ENCODE measurements at places on chromosomes 3 and 15.

DNA sequence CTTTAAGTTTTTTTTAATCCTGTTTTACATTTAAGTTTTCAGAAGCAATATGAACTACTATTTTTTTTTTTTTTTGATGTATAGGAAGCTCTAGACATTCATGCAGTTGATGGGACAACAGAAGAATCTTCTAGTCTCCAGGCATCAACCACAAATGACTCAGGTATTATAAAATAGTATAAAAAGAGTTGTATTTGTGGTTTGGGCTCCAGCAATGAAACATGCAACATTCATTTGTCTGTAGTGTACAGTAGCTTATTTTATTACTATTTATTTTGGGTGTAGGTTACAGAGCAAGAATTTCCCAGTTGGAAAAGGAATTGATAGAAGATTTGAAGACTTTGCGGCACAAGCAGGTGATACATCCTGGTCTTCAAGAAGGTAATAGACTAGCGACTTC is 38.6 kb downstream of the MGA start:
- DNase-seq, result peak; percentile 77

DNA sequence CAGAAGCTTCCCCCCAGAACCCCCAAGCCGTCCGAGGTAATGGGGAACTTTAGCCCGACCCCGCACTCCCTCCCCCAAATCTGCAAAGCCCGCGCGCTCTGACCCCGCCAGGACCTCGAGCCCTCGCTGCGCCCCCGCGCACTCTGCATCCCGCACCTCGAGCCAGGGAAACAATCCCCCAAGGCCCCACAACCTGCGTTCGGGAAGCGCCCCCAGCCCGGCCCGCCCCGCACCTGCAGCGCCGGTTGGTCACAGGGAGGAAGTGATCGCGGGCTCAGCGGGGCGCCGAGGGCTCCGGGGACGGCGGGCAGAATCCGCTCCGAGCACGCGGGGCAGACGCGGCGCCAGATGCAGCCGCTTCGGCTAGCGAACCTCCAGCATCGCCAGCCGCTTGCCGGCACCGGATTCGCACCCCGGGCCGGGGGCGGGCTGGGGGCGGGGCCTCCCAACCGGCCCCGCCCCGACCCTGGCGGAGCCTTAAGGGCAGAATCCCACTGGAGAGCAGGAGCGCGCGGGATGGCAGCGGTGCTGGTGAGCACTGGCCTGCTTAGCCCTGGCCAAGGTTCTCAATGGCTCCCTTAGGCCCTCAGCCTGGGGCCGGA is at the start of gene CAMKV:
Gene CAMKV (minus strand): TSS at position 382 of the 602 bp plus-strand sequence. CDS start 7,518 bp downstream, outside the sequence.
- no peak for DNase-seq

GRCh38 chr3:122031123-122031468 is 9.0 kb upstream of the ILDR1 start:
- DNase-seq, result no peak

GRCh38 chr15:39413558-39413957 is 167.3 kb upstream of the THBS1 start:
- DNase-seq, result peak; percentile 42

- peak; percentile 26 for DNase-seq
Observed at GRCh38 chr3:23806534-23807423, 1.0 kb downstream of the UBE2E1 start.

DNA sequence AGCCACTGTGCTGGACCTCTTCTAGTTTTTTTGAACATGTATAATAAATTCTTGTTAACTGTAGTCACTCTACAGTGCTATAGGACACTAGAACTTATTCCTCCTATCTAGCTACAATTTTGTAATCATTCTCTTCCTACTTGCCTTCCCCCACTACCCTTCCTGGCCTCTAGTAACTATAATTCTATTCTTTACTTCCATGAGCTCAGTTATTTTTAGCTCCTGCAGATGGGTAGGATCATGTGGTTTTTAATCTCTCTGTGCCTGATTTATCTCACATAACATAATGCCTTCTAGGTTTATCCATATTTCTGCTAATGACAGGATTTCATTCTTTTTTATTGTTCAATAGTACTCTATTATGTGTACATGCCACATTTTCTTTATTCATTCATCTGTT is 113.2 kb upstream of the FGF7 start:
- DNase-seq, result peak; percentile 11

DNA sequence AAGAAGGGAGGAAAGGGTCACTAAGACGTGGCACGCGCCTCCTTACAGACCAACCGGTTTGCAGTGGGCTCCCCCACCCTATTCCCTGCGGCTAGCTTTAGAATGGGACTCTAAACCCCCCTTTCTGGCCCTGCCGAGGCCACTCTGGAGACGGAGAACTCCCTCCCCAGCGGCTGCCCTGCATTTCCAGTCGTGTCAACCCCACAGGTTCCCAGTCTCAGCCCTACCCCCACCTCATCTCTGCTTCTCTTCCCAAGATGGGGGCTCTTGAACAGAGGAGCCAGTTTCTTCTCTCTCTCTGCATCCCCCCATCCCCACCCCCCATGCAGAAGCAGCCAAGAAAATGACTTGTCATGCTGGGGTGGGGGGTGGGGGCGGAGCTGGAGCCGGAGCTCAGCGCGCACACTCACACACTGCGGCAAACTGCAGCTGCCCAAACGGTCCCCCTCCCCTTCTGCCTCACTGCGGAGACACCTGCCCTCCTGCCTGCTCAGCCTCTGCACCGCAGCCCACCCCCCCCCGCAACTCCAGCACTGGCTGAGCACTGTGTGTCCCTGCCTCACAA is 871 bp downstream of the MAP1A start:
- peak; percentile 83 for DNase-seq

- no peak for DNase-seq
Observed at GRCh38 chr15:63603516-63603915, 6.3 kb downstream of the FBXL22 start.

DNA sequence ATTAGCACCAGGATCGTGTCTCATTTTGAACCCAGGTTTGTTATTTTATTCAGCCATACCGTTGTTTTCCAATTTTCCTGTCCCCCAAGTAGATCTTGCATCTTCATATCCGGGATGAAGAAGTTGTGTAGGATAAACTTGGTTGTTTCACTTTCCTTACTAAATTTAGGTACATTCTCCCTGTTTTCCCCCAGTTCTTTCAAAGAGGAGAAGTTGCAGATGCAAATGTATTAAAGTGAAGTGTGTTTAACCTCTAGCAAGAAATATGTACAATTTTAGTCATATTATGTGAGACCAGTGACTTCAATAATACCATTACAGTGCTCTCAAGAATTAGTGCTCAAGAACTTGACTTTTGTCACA is 1.3 kb downstream of the ATXN7 start:
- DNase-seq, result no peak

DNA sequence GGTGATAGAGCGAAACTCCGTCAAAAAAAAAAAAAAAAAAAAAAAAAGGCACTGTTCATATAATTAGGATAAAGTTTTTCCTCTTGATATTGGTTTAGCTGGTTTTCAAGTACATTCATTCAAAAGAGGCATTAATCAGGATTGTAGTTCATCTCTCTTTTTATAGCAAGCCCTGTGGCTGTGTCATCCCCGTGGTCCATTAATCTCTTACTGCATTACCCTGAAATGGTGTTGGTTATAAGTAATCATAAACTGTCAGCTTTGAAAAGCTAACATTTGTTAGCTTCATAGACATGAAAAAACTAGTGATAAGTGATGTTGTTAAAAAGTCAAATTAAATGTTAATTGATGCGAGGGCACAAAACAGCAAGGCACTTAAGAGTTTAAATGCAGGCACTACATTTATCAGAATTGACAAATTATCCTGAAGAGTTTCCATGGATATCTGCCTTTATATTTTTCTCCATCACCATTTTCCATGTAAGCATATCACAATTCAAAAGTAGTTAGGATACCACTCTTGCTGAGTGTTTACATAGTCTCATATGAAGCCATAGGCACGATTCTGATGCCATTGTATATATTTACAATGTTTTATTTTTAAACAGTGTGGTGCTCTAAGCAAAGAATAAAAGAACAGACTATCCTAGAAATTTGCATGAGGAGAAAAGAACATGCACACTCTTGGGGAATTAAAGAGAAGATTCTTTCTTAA is 193.1 kb downstream of the OTOL1 start:
- DNase-seq, result no peak

GRCh38 chr3:18556503-18557135 is 131.5 kb upstream of the SATB1 start:
- DNase-seq, result no peak

DNA sequence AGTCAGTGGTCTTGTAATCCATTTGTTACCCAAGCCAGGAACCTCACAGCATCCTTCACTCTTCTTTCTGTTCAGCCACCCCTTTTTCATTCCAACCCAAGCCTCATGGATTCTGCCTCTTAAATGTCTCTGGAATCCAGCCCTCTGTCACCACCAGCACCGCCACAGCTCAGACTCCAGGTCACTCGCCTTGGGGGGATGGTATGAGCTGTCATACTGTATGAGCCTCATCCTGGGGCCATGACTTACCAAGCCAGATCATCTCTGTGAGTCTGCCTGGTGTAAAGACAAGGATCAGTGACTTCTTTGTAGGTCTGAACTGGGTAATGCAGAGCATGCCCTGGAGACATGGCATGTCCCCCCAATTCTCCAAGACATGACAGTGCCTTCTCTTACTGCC is 79.6 kb downstream of the PGPEP1L start:
- DNase-seq, result no peak

DNA sequence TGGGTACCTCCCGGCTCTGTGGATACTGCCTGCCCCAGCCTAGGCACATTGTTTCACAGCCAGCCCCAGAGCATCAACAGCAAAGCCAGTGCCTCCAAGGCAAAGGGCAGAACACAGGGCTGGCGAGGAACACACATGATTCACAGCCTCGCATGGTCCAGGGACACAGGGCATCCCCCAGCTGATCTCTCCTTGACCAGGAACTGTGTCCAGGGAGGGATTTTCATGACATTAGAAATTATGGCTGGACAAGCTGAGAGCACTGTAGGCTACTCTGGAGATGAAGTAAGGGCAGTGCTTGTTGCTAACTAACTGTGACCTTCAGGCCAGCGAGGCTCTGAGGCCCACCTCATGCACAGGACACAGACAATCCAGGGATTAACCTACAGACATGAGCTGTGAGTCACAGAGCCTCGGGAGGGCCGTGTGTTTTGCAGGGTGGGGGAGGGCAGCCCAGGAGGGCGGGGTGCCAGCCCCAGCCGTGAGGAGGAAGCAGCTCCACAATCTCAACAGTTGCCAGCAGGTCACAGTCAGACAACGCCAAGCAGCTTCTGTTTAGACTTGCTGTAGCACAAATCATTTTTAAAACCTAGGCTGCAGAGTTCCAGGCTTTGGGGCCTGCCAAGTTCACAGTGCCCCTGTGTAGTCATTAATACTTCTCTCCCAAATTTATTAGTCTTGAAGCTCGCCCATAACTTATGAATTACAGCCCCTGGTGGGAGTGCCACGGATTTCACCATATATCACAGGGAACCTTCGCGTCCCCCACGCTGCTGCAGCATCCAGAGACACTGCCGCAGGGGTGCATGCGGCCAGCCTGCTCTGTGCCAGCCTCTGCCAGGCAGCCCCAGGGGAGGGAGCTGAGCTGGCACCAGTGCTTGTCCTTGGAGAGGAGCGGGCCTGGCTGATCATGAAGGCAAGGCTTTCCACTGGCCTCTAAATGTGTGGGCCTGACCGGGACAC is 114.7 kb downstream of the ETFA start:
- DNase-seq, result peak; percentile 85

- DNase-seq, result no peak
Observed at GRCh38 chr3:156898296-156898880, 72.2 kb downstream of the LEKR1 start.

DNA sequence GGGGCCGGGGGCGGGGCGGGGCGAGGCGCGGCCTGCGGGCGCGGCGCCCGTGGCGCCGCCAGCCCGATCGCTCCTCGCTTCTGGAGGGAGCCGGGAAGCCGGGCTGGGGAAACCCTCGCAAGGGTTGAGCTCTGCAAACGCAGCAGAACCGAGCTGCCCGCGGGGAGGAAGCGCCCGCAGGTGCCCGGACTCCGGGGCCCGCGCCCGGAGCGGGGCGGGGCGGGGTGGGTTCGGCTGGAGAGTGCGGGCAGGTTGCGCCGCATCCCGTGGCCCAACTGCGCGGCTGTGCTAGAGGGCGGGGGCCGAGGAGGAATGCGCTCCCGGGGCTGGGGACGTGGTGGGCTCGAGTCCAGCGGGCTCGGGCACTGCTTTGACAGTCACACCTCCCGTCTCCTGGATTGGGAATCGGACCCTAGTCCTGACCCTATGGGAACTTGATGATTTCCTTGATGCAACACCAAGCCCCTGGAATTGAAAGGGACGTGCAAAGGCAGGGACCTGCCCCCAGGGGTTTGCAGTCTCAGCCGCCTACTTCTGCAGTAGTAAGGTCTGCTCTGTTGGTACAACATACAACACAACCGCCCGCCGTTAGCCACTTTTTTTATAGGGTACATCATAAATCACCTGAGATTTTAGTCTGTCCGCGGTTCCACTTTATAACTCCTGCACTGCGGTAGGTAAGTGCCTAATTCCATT is 34.3 kb downstream of the ZBTB38 start:
- peak; percentile 81 for DNase-seq

DNA sequence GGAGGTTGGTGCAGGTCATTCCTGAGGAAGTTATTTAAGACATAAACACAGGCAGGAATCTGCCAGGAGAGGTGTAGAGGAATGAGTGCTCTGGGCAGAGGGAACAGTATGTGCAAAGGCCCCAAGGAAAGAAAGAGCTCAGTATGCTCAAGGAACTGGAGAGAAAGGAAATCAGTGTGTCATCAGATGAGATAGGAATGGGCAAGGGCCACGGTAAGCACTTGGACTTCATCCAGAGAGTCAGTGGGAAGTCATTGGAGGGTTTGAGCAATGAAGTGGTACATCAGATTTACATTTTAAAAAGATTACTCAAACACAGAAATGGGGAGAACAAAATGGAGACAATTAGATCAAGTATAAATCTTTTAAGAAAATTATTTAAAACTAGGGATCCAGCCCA is 272.2 kb downstream of the ADAMTSL3 start:
- peak; percentile 12 for DNase-seq

- DNase-seq, result no peak
Observed at GRCh38 chr3:4478261-4478660, 11.2 kb upstream of the SUMF1 start.

GRCh38 chr15:47507221-47507985 is 209.9 kb upstream of the SEMA6D start:
- DNase-seq, result no peak

GRCh38 chr3:195253923-195254432 is 17.0 kb downstream of the XXYLT1 start:
- no peak for DNase-seq

DNA sequence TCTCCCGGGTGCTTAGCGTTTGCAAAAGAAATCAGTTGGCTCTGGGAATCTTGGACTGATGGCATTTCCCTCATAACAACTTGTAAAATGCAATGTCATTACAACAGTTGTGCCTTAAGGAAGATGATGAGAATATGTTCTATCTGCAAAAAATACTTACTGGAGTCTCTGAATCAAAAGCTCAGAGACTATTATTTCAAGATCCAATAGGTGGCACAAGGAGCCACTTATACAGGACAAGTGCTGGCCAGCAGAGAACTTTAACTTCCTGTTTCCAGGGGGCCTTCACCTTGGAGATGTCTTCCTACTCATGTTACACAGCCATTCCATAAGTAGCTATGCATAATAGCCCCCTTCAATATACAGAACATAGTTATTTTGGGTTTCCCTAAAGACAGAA is 8.9 kb upstream of the RPS27L start:
- peak; percentile 39 for DNase-seq

- peak; percentile 66 for DNase-seq
Observed at GRCh38 chr3:42780892-42781700, 8.0 kb upstream of the CCDC13 start.

GRCh38 chr15:67024314-67024997 is 40.9 kb upstream of the SMAD3 start:
- DNase-seq, result peak; percentile 98

Measured in fibroblast of skin of right biceps (primary cell).